ENCODE measurements at places on chromosomes 12 and 14. TPM values are rescaled to one million over a fixed set of nuclear protein-coding genes. Genes with fewer than 3 reads are reported as not detected.

DNA sequence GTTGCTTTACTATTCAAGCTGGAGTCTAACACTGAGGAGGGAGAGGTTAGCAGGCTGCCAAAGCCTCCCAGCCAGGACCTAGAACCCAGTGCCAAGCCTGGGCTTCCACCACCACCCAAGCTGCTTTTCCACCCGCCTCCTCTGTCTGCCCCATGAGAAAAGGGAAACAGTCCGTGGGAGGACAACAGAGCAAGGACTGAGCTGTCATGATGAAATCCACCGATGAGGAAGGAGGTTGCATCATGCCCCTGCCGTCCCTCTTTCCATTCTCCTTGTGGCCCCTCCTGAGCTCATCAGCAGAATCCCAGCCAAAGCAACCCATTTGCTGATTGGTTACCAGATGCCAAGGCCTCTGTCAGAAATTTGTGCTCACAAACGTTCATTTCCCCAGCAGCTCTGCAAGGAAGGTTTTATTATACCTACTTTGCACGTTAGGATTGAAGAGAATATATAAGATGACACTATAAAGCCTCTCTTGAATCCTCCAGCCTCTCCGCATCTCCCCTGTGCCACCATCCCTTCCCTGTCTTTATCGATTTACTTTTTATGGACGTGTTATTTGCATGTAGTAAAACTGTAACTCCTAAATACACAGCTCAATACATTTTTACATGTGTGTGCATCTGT, 6.3 kb upstream of the SERPINA1 start:
- DNase-seq: peak; percentile 92

DNA sequence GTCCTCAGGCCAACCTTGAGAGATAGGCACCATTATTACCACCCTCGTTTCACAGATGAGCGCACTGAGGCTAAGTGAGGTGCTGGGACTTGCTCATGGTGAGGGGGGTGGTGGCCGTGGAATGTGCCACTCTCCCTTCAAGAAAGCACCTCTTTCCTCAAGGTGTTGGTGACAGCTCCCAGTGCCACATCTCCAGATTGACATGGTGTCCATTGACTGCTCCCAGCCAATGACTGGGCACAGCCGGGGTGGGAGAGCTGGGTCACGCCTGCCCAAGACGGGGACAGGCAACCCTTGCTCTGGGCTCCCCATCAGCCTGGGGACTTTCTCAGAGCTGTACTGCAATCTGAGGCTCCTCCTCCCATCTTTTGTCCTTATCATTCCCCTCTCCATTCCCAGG, 21.0 kb upstream of the MYL2 start:
- DNase-seq: no peak

GRCh38 chr12:9333161-9333560, 125.0 kb upstream of the PZP start:
- no peak for DNase-seq

The OR4E2 gene
- polyA plus RNA-seq: not detected

The AP4S1 gene
- polyA plus RNA-seq: 7.7 TPM

DNA sequence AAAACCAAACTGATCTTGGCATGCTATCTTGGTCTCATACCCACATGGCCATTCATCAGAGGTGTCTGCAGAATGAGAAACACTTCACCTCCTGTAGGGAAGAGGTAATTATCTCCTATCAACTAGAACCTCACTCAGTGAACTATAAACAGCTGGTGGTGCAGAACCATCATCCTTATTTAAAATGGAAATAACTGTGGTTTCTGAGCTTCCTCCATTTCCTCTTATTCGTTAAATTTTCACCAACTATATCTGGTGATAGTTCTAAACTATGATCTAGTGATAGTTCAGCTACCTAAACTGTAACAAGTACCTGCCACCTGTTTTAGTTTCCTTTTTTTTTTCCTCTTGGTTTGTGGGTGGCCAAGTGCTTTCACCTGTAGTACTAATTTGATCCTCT, 218.5 kb downstream of the FUT8 start:
- no peak for DNase-seq
